ENCODE measurements at places on chromosomes 4 and X.

DNA sequence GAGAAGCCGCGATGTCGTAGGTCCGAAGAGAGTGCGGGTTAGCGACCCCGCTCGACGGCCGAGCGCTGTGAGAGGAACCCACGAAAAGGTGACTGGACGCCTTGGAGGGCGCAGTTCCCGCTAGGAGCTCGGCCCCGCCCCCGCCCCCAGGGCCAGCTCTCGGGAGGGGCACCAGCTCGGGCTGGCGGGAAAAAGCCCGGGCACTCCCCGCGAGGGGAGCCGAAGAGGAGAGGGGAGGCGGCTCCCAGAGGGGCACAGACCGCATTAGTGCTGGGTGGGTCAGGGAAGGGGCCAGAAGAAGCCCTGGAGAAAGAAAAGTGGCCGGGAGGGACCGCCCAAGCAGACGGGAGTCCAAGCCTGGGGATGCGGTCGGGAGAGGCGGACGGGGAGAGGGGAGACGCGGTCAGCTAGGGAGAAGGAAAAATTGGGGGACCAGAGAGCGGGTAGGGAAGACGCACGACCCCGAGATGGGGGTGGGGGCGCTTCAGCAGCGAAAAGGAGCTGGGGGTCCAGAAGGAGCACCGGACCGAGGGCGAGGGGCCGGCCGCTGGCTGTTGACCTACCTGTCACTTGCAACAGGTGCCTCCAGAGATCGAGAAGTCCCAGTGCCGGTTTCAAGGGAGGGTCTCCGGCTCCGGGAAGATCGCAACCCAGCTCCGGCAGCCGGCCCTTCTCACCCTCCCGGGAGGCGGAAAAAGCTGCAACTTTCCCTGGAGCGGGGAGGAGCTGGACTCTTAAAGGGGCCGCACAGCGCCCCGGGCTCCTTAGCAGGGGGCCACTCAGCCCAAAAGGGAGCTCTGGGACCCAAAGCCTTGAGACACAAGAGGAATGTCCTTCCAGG lies at the start of gene SYTL4:
Gene SYTL4 (minus strand): TSS at position 681 of the 841 bp plus-strand sequence. CDS start 30,084 bp downstream, outside the sequence.
- DNase-seq, result peak; percentile 62

DNA sequence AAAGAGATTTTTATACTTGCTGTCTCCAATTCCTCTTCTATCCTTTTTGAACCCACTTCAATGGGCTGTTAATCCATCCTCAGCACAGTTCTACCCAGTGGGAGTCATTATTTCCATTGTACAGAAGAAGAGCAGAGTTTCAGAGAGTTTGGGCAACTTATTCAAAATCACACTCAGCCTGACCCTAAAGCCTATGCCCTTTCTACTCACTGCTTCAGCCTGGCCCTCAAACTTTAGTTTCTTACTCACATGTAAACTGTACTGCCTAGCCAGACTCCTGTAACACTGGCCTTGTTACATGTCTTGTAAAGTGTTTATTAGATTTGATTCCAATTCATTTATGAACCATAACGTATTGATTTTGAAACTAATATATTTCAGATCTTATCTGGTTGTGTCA lies 25.1 kb upstream of the USO1 start:
- no peak for DNase-seq

- no peak for DNase-seq
These were observed 20.4 kb upstream of the KIT start for GRCh38 chr4:54637325-54637724.

DNA sequence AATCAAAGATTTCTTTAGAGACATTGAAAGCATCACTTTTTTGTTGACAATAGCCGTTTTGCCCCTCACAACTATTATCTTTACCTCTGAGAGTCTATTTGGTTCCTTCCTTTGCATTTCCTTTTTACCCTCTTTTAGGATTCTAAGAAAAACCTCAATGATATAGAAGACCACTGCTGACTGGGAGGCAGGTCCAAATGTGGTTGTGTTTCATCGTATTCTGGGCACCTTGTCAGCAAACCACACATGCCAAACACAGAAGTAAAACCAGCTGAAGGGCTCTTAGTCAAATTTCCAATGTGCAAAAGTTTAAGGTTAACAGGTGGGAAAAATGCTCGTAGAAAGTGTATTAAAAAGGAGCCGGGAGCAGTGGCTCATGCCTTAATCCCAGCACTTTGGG lies 5.1 kb upstream of the PRMT9 start:
- DNase-seq, result no peak

DNA sequence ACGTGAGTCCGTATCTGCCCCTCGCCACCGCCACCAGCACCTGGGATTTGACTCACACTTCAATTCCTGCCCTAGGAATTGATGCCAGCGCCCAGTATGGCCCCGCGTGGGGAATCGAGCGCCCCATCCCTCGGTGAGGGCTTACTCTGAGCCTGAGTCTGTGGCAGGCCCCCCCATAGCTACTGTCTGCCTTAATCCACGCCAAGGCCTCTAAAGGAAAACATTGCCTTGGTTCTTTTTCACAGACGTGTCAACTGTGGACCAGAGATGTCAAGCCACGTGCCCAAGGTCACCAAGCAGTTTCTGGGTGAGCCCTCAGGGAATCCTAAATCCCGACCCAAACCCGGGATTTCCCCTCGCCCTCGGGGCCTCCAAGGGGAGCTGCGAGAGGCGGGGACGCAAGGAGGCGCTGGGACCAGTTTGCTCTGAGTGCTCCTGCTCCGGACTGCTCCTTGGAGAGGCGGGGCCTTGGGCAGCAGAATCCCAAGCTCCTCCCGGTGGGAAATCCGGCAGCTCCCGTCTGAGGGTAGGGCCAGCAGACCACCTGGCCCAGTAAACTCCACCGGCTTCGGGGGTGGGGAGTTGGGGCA lies 12.9 kb downstream of the MSX1 start:
- DNase-seq, result peak; percentile 75

- DNase-seq, result no peak
These were observed 209.9 kb downstream of the PARM1 start for GRCh38 chr4:75142850-75143249.

- DNase-seq, result no peak
These were observed 28.7 kb downstream of the STAG2 start for GRCh38 chrX:123990169-123990568.

- no peak for DNase-seq
These were observed 333.1 kb downstream of the MAPK10 start for GRCh38 chr4:86026720-86027119.

DNA sequence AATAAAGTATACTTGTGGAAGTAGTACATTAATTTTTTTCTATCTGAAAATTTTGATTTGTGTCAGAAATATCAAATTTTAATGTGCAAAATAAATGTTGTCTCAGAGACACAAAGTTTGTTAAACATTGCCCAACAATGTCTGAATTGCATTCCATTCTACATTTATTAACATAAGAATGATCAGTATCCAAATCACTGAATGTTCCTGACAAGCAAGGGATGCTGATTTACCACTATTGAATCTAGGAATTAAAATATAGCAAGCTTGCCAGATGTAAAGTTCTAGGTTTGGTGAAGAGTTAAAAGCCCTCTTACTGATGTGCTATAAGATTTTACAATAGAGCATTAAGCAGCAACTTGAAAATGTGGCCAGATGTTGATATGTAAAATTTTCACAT lies 489.2 kb upstream of the CTSO start:
- DNase-seq, result no peak

DNA sequence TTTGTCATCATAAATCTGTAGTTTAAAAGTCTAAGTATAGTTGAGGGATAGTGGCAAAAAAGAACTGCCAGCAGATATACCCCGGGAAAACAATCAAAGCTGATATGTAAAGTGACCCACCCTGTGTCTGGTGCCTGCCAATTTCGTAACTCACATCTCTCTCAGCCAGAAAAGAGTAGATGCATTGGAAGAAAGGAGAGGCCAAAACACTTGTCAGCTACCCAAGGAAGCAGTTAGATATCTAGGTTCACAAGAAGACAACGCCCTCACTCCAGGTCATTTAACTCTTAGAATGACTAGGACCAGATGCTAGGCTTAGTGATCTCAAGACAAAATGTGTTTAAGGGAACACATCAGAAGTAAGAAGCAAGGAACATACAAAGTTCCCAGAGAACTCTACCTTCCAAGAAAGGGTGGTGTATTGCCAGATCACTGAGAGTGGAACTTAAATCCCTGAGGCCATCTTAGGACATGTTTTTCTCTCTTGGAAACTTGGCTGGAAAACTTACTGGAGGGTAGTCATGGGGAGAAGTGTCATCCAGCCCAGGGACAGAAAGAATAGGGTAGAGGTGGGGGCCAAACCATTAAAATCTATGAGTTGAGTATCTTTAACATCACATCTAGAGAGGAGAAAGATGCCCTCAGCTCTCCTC lies 125.9 kb downstream of the SHISA3 start:
- DNase-seq, result no peak

GRCh38 chr4:168876106-168876505 lies 133.9 kb downstream of the CBR4 start:
- DNase-seq, result no peak

- peak; percentile 47 for DNase-seq
These were observed 2.0 kb upstream of the NYX start for GRCh38 chrX:41445171-41445570.

Measured in ELF-1 (cell line).